ENCODE measurements at places on chromosomes 6 and 20.

- no peak for DNase-seq
Observed at GRCh38 chr20:22490287-22491193, 93.8 kb downstream of the FOXA2 start.

- DNase-seq: no peak
Observed at GRCh38 chr6:46882645-46883044, 39.1 kb downstream of the ADGRF5 start.

DNA sequence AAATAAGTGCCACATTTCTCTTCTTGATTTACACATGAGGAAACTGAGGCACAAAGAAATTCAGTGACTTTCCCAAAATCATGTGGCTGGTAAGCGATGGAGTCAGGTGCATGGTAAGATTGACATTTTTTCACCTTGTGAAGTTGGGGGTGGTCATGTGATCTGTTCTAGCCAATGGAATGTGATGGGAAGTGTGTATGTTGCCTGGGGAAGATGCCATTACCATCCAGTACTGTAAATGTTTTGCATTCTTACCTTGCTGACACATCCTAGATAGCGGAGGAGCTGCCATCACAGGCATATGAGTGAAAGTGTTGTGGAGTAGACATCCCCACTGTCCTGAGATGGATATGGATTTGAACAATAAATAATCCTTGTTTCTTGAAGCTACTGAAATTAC, 499.6 kb upstream of the SULF2 start:
- DNase-seq: no peak

- DNase-seq: no peak
Observed at GRCh38 chr6:20631549-20631924, 97.3 kb downstream of the CDKAL1 start.

GRCh38 chr20:54479138-54479906, 3.9 kb downstream of the DOK5 start:
- DNase-seq: no peak

DNA sequence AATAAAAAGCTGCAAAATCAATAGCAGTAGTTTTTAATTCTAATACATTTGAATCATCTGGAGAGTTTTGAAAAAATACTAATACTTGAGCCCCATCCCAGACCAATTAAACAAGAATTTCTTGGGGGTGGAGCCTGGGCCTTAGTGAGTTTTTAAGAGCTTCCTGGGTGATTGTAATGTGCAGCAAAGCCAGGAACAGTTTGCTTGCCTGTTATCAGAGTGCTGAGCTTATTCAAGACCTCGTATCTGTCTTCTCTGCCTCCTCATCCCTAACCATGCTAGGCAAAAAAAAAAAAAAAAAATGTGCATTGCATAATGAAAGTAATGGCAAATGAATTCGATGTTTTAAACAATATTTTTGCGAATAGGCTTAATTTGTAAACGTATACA, 36.4 kb upstream of the MYB start:
- no peak for DNase-seq

GRCh38 chr20:620246-620645, 10.1 kb upstream of the TCF15 start:
- no peak for DNase-seq

GRCh38 chr6:169669147-169669546, 32.7 kb downstream of the WDR27 start:
- DNase-seq: no peak

GRCh38 chr20:62367136-62367632, at the start of gene LAMA5:
Gene LAMA5, minus strand, starts transcription at chr20:62367312. Its CDS starts 67 bp downstream, at chr20:62367245.
- no peak for DNase-seq

DNA sequence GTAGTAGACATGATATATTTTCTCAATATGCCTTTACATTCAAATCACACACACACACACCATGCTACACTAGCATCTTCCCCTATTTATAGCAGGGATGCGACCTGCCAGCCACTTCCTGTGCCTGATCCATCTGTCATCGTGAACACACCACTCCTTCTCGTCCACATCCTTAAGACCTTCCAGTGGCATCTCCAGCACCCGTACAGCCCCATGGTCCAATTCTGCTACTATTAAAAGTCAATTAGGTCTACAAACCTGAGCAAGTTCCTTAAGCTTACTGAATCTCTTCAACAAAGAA, 54.5 kb downstream of the KIF16B start:
- no peak for DNase-seq

GRCh38 chr20:39600871-39601270, 638.7 kb downstream of the DHX35 start:
- DNase-seq: no peak

- no peak for DNase-seq
Observed at GRCh38 chr20:48141660-48142515, 356.6 kb upstream of the SULF2 start.
